ENCODE measurements at places on chromosomes 2 and 18. TPM values are rescaled to one million over a fixed set of nuclear protein-coding genes. Genes with fewer than 3 reads are reported as not detected.

TYMS gene
- 22.9 TPM for total RNA-seq

LRATD1 gene
- total RNA-seq, result 0.07 TPM

UGT1A5 gene
- total RNA-seq, result not detected

TGFA gene
- total RNA-seq, result 2.8 TPM

ITPRIPL1 gene
- total RNA-seq, result 1.3 TPM

KCNK3 gene
- total RNA-seq, result 0.89 TPM

SIX2 gene
- 6.2 TPM for total RNA-seq

PRLH gene
- not detected for total RNA-seq

ASAP2 gene
- 63.4 TPM for total RNA-seq

ANKRD30B gene
- total RNA-seq, result 0.73 TPM

SGO2 gene
- 2.4 TPM for total RNA-seq

FAM228A gene
- total RNA-seq, result 3.2 TPM

CDK15 gene
- total RNA-seq, result 1.5 TPM

HS1BP3 gene
- total RNA-seq, result 29.2 TPM

CRACDL gene
- total RNA-seq, result 0.03 TPM

LIMS3 gene
- total RNA-seq, result 4.2 TPM

ACKR3 gene
- total RNA-seq, result 9.2 TPM

PPP1R1C gene
- 0.07 TPM for total RNA-seq

RRM2 gene
- 5.6 TPM for total RNA-seq

LYPD6 gene
- 0.07 TPM for total RNA-seq

ERICH2 gene
- total RNA-seq, result 0.76 TPM

WDSUB1 gene
- 8.6 TPM for total RNA-seq

FRZB gene
- total RNA-seq, result 0.72 TPM

CD302 gene
- total RNA-seq, result 5.2 TPM

SPATA3 gene
- total RNA-seq, result not detected

KRTCAP3 gene
- 0.39 TPM for total RNA-seq

TDRD15 gene
- total RNA-seq, result not detected

SERPINB4 gene
- total RNA-seq, result not detected

AQP4 gene
- total RNA-seq, result not detected

DNAJC5G gene
- not detected for total RNA-seq

SRD5A2 gene
- not detected for total RNA-seq

PLGLB1 gene
- total RNA-seq, result 0.40 TPM

GALNT13 gene
- 0.20 TPM for total RNA-seq

NETO1 gene
- total RNA-seq, result not detected

RPIA gene
- 6.7 TPM for total RNA-seq

C2orf80 gene
- not detected for total RNA-seq

UGT1A7 gene
- 0.96 TPM for total RNA-seq

GALNT14 gene
- total RNA-seq, result 5.3 TPM

TEX44 gene
- not detected for total RNA-seq

GALNT5 gene
- 146 TPM for total RNA-seq

GKN1 gene
- total RNA-seq, result not detected

AQP12B gene
- total RNA-seq, result not detected

CNDP1 gene
- not detected for total RNA-seq

SCLY gene
- total RNA-seq, result 18.3 TPM

COPS8 gene
- 87.4 TPM for total RNA-seq

TACR1 gene
- 0.73 TPM for total RNA-seq

CYRIA gene
- 5.5 TPM for total RNA-seq

CCL20 gene
- not detected for total RNA-seq

EPB41L3 gene
- 3.6 TPM for total RNA-seq

SLC25A12 gene
- total RNA-seq, result 23.5 TPM

REEP1 gene
- total RNA-seq, result 0.07 TPM

SS18 gene
- 113 TPM for total RNA-seq

ARHGAP15 gene
- total RNA-seq, result not detected

ALPI gene
- total RNA-seq, result not detected

ZNF2 gene
- 11.1 TPM for total RNA-seq

ZNF396 gene
- 3.5 TPM for total RNA-seq

ZAP70 gene
- total RNA-seq, result 0.13 TPM

ABCG8 gene
- total RNA-seq, result not detected

TNP1 gene
- total RNA-seq, result not detected
